ENCODE measurements at places on chromosomes 7 and 10.
A peak's percentile ranks its signal among the peaks of the same experiment; 100 is the strongest.

DNA sequence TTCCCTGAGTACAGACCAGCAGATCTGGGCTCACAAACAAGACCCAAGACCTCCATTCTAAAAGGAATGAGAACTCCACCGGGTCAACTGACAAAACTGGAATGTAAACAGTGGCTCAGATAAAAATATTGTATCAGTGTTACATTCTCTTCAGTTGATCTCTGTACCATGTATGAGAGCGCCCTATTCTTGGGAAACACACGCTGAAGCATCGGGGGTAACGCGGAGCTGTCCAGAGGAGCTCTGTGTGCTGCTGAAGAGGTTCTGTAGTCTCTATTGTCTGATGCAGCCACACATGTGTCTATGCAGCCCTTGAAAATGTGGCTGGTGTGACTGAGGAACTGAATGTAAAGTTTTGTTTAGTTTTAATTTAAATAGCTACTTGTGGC, 39.7 kb downstream of the HIPK2 start:
- DNase-seq: peak; percentile 56

GRCh38 chr7:81300753-81301152, 381.9 kb upstream of the SEMA3C start:
- DNase-seq: no peak

GRCh38 chr7:50552139-50552538, 13.1 kb downstream of the DDC start:
- no peak for DNase-seq

- DNase-seq: no peak
Observed at GRCh38 chr7:98168181-98168903, 42.9 kb upstream of the BHLHA15 start.

GRCh38 chr7:50664461-50664922, 99.3 kb upstream of the DDC start:
- no peak for DNase-seq

GRCh38 chr7:87473986-87474385, 1.5 kb downstream of the ABCB4 start:
- DNase-seq: no peak

DNA sequence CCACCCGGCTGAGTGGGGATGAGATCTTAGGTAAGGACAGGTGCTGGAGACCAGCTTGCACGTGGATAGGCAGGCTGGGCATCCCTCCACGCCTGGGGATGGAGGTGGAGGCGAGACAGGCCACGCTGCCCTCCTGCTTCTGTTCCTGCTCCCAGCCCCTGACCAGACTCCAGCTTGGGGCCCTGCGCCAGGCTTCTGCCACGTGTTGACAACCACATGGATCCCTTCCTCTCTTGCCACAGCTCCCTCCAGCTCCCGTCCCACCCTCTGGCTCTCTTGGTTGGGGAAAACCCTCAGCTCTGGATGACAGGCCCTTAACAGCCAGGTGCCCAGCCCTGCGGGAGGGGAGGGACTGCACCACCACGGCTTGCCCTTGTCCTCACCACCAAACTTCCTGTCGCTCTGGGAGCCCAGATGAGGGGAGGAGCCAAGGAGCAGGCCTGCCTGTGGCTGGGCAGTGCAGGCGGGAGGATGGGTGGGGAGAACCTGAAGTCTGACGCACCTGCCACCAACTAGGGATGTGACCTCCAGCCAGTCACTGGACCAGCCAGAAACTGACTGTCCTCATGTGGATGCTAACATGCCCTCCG, 36.0 kb downstream of the KCNH2 start:
- no peak for DNase-seq
